ENCODE measurements at places on chromosomes 5 and 9.

GRCh38 chr5:73380041-73380440 lies 68.5 kb downstream of the FOXD1 start:
- no peak for DNase-seq

GRCh38 chr9:91306296-91306630 lies 55.5 kb downstream of the AUH start:
- DNase-seq = no peak

DNA sequence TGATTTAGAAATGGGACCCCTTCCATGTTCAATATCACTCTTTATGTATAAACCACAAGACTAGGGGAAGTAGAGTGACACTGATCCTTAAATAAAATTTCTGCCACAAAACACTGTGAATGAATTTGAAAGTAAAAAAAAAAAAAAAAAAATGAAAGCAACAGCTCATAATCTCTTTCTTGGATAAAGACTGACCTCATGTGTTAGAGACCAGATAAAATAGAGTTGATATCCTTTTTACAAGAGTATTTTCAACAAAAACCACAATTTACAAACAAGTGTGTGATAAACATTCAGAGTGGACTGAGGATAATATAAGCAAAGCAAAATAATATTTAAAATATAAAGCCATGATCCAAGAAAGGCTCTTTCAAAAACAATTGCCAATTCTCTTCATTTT lies 180.2 kb downstream of the FBXL17 start:
- DNase-seq = no peak

DNA sequence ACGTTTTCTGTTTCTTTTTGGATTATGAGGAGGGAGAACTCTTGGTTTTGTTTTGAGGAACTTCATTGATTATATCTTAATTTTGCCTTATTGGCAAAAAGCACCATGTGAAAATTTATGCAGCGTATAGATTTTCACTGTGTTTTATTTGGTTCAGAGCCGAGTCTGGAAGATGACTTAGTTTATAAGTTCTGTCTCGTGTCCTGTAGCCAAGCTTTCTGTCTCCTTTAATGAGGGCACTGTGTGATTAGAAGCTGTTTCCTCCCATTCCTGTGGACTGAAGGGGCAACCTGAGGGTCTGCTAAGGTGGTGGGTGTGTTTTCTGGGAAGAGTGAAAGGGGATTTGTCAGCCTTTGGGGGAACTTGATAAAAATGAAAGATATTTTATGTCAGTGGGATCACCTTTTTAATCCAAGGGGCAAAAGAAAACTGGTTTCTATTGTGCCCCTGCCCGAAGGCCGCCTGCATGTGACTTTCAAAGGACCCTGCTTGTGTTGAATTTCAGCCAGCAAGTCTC lies 262.1 kb downstream of the FANCC start:
- no peak for DNase-seq

GRCh38 chr5:33316773-33317172 lies 124.0 kb upstream of the TARS1 start:
- no peak for DNase-seq

DNA sequence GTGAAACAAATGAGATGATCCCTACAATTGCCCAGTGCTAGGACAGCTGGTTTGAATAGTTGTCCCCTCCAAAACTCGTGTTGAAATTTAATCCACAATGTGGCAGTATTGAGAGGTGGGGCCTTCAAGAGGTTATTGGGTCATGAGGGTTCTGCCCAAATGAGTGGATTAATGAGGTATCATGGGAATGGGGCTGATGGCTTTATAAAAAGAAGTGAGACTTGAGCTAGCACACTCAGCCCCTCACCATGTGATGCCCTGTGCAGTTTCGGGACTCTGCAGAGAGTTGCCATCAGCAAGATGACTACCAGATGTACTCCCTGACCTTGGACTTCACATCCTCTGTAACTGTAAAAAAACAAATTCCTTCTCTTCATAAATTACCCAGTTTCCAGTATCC lies 33.1 kb downstream of the RANBP6 start:
- no peak for DNase-seq

GRCh38 chr5:157269761-157270272 lies 3.9 kb downstream of the CYFIP2 start:
- DNase-seq = no peak

DNA sequence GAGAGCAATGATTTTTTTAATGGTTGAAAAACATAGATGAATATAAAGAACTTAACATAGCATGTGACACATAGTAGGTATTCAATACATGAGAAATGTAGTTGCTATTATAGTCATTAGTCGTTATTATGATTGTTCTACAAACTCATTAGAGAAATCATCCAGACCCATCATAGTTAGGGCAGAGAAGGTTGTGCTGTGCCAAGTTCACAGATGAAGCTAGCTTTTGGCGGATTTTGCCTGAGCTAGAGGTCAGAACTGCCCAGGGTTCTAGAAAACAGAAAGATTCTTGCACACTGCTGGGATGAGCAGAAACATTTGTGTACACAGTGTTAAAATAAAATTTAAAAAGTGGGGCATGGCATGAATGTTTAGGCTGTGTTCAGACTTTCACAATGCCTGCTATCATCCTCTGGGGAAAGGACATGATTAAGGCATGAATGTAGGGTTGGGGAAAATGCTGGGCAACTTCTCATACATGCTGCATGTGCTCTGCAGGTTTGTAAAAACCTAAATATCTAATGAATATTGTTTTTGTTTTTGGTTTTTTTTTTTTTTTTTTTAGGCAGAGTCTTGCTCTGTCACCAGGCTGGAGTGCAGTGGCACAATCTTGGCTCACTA lies 33.3 kb upstream of the RAD23B start:
- no peak for DNase-seq

DNA sequence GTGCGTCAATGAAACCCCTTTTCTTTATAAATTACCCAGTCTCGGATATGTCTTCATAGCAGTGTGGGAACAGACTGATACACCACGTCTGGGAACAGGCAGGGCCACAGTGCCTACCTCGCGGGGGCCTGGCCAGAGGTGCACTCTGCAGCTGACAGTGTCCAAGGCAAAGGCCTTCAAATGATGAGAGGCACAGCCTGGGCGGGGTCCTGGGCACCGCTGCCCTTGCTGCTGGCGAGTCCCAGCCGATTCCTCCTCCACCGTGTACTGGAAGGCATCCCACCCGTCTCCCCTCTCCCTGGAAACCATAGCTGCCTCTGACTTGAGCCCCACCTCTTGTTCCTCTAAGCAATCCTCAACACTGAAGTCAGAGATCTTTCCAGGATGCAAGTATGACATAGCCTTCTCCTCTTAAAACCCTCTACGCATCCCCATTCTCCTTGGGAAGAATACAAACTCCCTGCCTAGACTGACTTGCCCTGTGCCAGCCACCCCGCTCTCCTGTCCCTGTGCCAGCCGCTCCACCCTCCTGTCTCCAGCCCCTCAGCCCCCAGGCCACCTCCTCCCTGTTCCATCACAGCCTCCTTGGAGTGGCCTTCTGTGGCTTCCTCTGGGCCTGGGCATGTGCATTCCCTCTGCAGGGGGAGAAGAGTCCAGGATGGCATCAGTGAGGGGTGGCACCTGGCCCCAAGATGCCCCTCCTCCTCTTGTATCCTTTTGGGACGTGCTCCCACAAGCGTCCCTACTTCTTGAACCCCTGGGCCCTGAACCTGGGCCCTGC lies 8.1 kb upstream of the COL5A1 start:
- DNase-seq = no peak

DNA sequence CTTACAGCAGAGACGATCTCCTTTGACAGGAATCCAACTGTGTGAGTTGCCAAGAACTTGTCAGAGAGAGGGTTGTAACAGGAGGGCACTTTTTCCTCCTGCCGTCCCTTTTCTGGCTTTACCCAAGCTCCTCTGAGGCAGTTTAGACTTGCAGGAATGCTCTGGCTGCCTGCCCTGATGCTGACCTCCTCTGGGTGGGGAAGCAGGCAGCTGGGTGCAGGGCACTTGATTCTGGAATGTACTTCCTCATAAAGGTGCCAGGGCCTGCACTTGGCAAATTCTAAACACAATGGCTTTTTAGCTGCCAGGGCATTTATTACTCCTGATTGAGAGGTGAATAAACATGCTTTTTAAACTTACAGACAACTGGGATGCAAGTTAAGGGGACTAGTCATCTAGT lies 190.4 kb downstream of the EPB41L4A start:
- no peak for DNase-seq

Measured in activated T-helper 1 cell treated with Interleukin-2 at 50 U/mL for 16 hours (primary cell).